ENCODE measurements at places on chromosomes 6 and 20. TPM values are rescaled to one million over a fixed set of nuclear protein-coding genes. Genes with fewer than 3 reads are reported as not detected.

SMPDL3A gene
- 38.1 TPM for total RNA-seq

EIF2S2 gene
- total RNA-seq: 155 TPM

TOX2 gene
- 1.6 TPM for total RNA-seq

CST4 gene
- total RNA-seq: 0.22 TPM

UBD gene
- total RNA-seq: not detected

SPATS1 gene
- not detected for total RNA-seq

TEAD3 gene
- 12.5 TPM for total RNA-seq

ZNF165 gene
- 0.77 TPM for total RNA-seq

IMPG1 gene
- total RNA-seq: 0.37 TPM

DYNLT2 gene
- total RNA-seq: 1.5 TPM

SAMD5 gene
- 0.44 TPM for total RNA-seq

SASH1 gene
- total RNA-seq: 26.1 TPM

ZNF133 gene
- 28.6 TPM for total RNA-seq

NOTCH4 gene
- 1.4 TPM for total RNA-seq

KHDC1L gene
- not detected for total RNA-seq

SIRPB2 gene
- total RNA-seq: not detected

ROMO1 gene
- total RNA-seq: 235 TPM

AFDN gene
- total RNA-seq: 83.5 TPM

DNMT3B gene
- 7.4 TPM for total RNA-seq

MMP24OS gene
- 17.0 TPM for total RNA-seq

HSPA1L gene
- 0.89 TPM for total RNA-seq

CST2 gene
- not detected for total RNA-seq
